ENCODE measurements at places on chromosomes 2 and 18.
A peak's percentile ranks its signal among the peaks of the same experiment; 100 is the strongest.

GRCh38 chr2:177212891-177213856 lies 580 bp downstream of the HNRNPA3 start:
- peak; percentile 79 for DNase-seq

DNA sequence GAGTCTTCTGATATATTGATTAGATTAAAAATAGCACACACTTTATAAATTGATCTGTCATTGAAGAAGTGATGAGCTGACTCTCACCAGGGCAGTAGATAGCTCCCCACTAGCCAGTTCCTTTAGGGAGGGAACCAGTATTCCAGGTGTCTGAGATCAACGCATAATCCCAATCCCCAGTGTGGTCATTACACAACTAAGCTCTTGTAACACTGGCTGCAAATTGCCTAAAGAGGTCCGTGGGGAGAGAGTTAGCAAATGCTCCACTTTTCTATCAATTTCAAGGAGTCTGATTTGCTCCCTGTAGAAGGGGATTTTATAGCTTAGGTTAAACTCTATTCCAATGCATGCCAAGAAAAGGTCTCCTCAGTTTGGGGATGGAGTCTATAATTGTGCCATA lies 7.7 kb downstream of the SLC14A1 start:
- DNase-seq = no peak

GRCh38 chr2:223700221-223700620 lies 98.1 kb upstream of the SCG2 start:
- DNase-seq = no peak

DNA sequence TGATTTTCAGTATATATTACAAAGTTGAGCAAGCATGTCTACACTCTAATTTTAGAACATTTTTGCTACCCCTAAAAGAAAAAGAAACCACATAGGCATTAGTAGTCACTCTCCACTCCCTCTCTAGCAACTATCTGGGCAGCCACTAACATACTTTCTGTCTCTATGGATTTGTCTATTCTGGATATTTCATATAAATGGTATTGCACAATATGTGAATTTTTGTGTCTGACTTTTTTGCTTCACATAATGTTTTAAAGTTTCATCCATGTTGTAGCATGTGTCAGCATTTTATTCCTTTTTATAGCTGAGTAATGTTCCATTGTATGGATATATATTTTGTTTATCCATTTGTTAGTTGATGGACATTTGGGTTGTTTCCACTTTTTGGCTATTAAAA lies 232.5 kb upstream of the CTAGE1 start:
- DNase-seq = no peak

GRCh38 chr2:600542-601386 lies 76.4 kb downstream of the TMEM18 start:
- no peak for DNase-seq
